ENCODE measurements at places on chromosomes 6 and 20.

DNA sequence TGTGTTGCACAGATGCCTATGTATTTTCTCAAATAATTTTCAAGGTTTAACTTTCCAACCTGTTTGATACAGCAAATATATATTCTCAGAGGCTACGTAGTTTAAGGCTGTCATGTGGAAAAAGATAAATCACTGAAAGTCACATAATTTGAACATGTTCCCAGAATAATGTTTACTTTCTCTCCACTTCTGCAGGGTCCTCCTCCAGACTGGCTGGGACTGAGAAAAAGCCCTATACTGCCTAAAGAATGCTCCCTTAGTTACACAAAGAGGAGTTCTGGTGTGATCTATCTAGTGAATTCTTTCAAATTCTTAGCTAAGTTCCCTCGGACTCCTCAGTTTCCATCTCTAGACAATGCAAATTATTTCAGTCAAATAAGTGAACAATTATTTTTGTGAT, 411.0 kb downstream of the C6orf118 start:
- DNase-seq: no peak

DNA sequence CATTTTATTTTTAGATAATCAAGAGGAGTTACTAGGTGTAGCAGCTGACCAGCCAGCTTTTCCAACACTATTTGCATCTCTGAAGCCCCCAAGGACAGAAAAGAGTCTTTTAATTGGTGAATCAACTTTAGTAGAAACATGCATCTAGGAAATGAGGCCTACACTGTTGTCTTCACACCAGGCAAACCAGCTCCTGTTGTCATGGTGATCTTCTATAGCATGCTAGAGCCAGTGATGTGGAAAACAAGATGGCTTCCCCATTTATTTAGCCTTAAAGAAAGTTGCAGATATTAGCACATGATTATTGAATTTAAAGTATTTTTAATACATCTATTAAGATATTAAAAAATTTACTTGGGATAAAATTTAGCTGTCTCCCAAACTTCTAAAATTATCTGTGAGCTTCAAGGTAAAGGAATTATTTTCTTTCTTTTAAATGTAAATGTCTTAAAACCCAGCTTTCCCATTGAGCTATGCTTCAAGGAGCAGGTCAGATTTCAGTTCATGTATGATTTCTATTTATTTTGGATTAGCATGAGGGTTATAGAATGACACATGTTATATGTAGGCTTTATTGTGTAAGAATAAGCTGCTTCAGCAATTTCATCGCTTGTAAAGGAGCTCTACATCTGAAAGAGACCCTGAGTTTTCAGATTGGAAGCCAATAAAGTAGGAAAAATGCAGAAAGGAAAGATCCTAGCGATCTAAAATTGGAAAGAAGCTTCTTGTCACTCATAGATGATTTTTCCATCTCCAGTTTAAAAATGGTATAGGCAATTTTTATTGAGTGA, 564.9 kb upstream of the CITED2 start:
- no peak for DNase-seq

DNA sequence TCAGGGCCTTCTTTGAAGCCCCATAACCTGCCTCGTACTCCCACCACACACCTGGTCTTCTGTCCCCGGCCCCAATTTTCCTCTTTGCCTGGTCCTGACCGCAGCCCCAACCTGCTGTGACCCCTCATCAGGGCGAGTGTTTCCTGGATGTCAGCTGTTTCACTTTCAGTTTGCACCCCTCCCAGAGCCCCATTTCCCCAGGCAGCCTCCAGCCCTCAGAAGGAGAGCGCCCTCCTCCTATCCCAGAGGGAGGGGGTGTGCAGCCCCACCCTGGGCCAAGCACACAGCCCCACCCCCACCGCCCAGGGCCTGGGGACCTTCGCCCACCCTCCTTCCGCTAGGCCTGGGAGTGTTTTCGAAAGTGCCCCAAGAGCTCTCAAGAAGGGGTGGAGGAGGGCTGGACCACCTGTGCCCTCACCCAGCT, 1.5 kb downstream of the BAK1 start:
- peak; percentile 59 for DNase-seq

GRCh38 chr6:31203345-31203979, 33.0 kb upstream of the POU5F1 start:
- peak; percentile 78 for DNase-seq

- DNase-seq: no peak
Observed at GRCh38 chr20:64136004-64136710, 28.1 kb upstream of the MYT1 start.

DNA sequence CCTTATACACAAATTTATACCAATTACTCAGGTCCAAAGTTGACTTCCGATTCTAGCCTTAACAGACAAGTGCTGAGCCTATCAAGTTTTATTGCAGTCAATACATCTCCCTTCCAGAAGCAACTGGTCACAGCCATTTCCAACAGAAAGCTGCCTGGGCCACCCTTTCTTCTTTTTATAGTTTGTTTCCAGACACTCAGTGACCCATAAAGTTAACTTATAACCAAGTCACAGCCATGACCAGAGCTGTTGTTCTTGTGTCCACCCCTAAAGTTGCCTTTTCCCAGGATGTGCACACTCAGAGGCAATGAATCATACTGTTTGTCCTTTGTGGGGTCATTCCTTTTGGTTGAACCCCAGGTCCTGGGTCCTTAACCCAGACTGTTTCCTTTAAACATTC, 89.9 kb downstream of the CD83 start:
- no peak for DNase-seq

GRCh38 chr6:36309203-36309602, 27.5 kb downstream of the BNIP5 start:
- no peak for DNase-seq

DNA sequence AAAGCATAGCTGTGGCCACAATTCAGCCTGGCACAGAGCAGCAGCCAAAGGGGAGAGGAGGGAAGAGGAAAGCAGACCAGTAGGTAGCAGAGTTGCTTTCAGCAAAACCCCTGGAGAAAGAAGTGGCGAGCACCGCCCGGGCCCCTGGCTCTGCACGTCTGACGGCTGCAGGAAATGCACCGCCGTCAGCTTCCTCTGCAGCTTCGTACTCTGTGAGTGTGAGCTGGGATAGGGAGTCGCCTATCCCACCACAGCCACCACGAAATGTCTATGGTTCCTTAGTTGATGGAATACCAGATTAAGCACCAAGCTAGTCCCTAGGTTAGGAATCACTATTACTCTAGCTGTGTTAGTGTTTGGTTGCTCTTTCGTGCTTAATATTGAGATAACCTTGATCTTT, 79.9 kb upstream of the NAA20 start:
- DNase-seq: peak; percentile 91

DNA sequence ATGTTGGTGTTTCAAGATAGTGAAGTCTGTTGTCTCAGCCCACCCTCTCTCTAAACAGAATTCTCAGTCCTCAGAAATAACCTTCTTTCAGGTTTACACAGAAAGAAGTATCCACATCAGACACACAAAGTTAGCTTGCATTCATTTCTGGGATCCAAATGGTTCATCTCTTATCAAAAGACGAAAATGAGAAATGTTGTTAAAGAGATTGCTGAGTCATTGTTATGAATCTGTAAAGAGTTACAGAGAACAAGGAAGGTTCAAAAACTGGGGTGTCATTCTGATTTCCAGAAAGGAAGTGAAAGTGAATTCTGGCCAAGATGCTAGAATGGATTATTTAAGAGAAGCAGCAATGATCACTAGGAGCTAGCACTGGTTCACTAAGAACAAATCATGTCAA, 90.5 kb upstream of the ATXN1 start:
- DNase-seq: peak; percentile 65

DNA sequence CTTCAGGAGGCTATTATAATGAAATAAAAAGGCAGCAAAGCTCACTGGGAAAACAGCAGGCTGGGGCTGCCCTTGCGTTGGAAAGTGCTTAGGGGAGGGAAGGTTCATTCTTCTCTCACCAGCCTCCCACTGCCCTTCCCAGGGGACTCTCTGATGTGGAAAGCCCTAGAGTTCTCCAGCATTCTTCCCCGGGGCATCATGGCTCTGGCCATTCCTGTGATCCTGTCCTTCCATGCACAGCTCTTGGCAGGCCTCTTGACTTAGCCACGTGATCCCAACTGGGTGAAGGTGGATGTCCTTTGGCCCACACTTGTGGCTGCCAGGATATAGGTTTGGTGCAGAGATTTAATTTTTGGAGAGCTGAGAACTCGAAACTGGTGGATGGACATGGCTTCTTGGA, 58.0 kb upstream of the ZNF831 start:
- DNase-seq: no peak

GRCh38 chr20:38143238-38143645, 21.8 kb downstream of the TGM2 start:
- no peak for DNase-seq

DNA sequence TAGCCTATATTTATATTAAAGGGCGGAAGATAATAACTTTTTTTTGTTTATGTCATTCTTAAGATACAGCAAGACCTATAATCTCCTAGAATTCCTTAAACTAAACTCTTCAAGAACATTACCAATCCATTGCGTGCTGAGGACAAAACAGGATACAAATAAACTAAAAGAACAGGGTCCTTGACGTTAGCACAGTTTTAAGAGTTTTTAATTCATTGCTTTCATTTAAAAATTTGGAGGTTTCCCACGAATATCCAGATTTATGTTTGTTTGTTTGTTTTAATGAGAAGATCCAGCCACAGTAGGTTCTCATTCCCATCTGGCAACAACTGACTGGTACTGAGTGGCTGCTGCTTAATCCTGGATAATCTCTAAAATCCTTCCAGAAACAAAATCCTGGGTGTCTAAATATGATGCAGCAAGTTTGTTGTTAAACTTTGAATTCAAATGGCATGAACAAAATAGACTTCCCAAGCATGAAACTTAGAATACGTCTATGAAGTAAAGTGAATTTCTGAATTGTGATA, 153.7 kb downstream of the HACE1 start:
- DNase-seq: no peak

GRCh38 chr20:49630396-49630951, 62.5 kb upstream of the PTGIS start:
- DNase-seq: no peak

- no peak for DNase-seq
Observed at GRCh38 chr20:19589787-19590362, 168.2 kb upstream of the RIN2 start.

DNA sequence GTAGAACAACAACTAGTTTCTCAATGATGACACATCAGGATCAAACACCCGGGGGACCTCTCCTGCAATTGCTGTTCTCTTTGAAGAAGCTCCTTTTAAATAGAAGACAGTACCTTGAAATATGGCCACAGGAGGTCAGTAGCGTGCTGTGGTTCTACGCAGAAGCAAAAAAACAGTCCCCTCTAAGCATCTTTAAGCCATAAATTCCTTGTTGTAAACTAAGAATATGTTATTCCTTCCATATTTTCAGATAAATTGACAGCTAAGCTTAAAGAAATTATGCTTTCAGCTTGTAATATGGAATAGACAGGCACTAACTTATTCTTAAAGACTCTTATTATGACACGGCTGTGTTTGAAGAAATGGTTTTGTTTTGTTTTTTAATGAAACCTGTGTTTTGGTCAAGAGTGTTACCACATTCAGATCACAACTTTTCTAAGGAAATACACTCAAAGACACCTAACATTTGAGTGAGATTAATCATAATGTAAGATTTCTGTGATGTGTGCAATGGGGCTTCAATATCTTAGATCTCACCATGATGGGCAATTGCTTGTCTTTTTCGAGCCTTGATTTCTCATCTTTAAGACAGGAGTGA, 49.7 kb upstream of the IL20RA start:
- peak; percentile 75 for DNase-seq

DNA sequence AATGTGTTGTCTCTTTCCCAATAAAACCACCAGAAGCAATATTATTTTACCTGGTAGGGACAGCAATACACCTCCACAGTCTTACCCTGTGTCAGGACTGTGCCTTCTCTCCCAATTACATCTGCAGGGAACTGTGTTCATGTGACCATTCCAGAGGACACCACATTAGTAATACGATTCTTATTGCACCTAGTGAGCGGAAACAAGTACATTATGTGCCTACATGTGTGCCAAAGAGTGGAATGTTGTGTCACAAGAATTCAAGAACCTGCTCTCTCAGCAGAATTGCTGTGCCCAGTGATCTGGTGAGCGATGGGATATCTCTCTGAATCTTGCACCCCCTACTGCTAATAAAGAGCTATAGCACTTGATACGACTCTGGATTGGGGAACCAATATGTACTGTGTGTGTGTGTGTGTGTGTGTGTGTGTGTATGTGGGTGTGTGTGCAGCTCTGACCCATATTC, 57.4 kb upstream of the FOXC1 start:
- DNase-seq: peak; percentile 23

DNA sequence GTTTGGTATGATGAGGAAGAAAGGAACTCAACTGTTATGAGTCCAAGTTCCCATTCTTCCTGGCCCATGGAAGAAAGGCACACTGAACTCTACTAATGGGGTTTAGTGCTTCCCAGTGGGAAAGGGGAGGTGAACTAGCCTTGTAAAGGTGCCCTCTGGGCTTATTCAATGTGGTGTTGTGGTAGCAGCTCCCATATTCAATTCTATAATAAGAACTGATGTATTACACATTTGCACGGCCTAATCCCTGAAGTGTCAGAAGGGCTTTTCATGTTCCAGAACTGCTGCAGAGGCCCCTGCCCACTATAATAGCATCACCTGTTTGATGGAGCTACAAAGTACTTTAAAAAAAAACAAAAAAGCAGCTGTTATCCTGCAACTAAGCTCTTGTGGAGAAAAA, 17.1 kb downstream of the PRKN start:
- DNase-seq: no peak

GRCh38 chr20:21503345-21503744, 10.5 kb downstream of the NKX2-2 start:
- no peak for DNase-seq

DNA sequence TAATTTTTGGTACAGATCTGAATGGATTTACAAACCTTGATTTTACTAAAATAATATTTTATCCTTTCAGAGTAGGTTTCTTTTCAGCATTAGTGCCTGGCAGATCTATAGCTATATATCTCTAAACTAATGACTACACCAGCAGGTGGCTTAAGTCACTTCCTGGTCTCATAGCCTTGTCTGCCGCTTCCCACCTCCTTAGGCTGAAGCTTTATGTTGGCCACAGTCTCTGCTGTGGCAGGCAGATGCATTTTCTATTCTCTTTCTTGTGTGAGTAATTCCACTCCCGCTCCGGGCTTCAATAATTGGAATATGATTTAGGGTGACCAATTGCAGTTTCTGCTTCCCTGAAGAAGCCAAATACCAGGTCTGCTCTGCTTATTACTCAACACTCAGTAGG, 226.8 kb upstream of the HS3ST5 start:
- DNase-seq: no peak

DNA sequence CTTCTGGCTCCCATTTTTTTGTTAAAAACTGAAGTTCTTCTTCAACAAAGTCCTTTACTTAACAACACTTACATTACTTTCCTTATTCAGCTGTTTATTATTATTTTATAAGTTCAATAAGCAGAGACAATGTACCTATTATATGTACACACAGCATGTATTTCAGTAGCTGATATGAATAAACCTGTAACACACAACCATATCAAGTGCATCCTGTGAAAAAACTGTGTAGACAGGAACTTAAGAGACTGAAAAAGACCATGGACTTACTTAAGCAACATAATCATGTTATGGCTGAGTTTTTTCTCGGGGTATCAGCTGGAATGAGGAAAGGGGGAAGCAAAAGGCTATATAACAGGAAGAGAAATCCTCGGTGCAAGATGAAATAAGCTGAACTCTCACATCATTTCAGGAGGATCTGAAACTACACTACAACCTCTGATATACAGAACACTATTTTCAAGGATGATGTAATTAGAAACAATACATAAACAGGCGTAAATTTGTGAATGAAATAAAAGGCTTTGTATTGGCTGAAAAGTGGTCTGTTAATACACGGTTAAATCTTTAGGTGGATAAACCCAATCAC, 70.9 kb downstream of the REV3L start:
- peak; percentile 6 for DNase-seq

All from common myeloid progenitor, CD34-positive (primary cell).